ENCODE measurements at places on chromosomes 7 and 10.

GRCh38 chr7:57482-58255, 134.7 kb upstream of the FAM20C start:
- DNase-seq: no peak

DNA sequence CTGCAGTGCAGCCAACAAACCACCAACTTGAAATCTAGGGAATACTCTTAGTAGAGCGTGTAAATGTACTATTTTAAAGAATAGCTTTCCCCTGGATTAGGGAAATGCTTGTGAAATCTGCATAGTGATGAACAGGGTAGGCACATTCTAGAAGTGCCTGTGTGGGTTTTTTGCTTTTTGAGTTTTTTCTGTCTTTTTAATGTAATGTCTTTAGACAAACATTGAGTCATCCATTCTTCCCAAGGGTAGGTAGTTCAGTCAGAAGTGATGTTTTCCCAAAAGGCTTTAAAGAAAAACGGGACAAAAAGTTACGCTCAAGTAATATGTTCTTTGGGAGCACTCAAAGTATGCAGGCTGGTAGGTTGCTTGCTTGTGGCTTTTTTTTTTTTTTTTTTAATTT, 130.0 kb downstream of the AUTS2 start:
- DNase-seq: peak; percentile 4

DNA sequence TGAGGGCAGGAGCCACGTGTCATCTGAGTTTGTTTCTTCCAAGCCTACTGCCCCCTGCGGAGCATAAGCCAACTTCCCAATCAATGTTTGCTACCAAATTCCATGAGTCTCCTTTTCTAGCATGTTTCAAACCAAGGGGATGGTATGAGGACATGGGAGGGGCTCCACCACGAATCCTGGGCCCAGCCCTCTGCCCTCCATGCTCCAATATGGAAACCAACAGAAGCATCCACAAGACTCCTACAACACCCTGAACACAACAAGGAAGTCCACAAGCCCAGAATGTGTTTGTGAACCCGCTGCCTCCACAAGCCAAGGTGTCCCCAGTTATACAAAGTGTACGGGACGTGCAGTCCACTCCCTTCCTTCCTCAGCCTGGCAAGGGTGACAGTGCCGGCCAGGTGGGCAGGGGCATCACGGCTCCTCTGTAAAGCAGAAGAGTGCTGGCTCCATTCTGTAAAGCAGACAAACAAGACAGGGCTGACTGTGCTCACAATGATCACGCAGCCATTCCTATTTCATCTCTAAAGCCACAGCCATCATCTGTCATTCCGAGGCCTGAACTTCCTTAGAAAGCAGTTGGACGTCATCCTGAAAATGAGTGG, 466.1 kb downstream of the PTPRN2 start:
- no peak for DNase-seq

DNA sequence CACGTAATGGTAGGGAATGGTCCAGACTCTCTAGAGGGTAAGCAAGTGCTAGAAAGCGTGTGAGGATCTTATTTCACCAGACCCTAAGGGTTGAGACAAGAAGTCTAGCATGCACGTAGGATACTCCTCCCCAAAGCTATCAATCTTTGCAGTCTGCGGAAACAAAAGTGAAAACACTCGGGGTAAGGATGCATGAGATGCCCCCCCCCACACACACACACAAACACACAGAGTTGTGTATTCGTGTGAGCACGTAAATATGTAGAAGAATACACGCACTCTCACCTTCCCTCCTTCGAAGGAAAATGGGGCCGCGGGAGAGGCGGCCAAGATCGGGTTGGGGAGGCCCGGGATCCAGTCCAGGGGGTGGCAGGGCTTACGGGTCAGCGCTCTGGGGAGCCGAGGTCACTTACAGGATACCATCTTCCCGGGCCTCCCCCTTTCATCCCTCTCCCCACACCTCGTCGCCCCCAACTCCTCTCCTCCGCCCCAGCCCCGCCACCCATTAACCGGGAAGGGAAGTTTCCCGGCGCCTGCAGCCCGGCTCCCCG, 455 bp downstream of the CUL2 start:
- DNase-seq: peak; percentile 49

GRCh38 chr7:29146888-29147609, 712 bp upstream of the CPVL start:
- no peak for DNase-seq

DNA sequence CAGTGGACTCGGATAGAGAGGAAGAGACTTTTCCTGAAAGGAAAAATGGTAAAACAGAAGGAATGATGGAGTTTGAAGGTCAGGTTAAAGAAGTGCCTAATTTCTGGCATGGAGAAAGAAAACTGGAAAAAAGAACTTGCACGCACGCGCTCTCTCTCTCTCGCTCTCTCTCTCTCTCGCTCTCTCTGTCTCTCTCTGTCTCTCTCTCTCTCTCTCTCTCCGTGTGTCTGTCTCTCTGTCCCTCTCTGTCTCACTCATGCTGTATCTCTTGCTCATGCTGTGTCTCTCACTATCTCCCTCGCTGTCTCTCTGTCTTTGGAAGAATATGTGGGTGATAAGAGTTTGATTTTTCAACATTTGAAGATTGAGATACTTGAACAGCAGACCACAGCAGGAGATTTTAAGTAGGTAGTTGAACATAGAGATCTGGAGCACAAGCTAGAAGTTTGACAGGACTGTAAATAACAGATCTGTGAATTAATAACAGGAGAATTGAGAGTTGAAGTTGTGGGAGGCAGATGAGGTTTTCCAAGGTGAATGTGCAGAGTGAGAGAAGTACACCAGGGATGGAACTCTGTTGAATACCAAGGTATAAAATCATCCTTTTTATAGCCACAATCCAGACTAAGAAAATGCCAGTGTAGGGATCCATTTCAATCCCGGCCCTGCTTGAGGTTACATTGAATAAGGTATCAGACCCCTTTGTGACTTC, 33.1 kb downstream of the ADD3 start:
- no peak for DNase-seq

GRCh38 chr7:32034052-32034451, 36.2 kb downstream of the PDE1C start:
- DNase-seq: no peak

DNA sequence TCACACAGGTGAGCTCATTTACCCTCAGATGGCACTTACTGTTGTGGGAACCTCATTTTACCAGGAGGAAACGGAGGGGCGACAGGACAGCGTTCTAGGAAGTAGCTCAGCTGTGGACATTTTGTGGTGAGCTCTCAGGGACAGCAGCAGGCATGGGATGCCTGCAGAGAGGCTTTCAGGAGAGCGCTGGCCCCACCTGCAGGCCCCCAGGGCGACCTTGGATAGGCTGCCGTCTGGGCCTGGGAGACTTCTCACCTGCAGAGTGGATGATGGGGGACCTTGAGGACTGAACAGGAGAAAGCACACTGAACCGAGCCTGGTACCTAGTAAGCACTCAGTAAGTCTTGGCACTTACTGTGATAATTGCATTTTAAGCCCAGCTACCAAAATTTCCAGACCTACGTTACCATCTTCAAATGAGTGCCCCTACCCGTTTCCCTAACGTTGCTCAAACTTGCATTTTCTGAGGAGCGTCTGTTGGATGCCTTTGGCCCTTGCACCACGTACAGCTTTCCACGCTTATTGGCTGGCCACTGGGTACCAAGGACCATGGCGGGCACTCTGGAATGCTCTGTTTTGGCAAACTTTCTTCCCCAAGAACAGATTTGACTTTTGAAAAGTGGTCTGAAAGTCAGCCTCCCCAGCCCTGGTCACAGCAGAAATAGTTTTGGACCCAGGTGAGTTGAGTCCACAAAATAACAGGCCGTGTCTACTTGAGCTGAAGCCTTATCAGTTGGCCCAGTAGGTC, 223.4 kb downstream of the EBF3 start:
- DNase-seq: no peak

DNA sequence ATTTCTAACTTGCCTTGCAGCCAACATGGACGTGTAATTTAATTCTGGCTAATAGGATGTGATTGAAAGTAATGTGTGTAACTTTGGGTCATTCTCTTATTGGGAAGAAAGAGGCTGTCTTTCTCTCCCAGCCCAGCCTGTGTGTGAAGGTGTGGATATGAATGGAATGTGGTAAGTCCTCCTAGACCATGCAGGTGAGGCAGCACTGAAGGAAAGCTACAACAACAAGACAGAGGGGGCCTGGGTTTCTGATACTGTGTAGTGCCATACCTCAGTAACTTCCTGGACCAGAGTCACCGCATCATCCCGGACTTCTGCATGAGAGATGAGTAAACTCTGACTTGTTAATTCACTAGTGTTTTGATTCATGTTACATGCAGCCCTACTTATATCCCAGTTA, 237.0 kb downstream of the EXOC4 start:
- DNase-seq: no peak

DNA sequence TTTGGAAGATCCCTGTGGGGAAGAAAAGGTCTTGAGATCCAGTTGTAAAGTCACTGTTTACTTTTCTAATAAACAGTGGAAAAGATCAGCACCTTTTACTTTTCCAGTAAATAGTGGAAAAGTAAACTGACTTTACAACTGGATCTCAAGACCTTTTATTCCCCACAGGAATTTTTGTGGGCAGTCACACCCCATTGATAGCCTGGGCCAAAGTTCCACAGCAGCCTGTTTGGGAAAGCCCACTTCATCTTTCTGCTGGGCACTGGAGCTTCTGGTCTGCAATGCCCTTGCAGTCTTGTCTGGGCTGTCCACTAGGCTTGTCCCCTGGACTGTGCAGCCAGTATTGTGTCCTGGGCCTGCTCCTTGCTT, 50.2 kb downstream of the ADCY1 start:
- no peak for DNase-seq

DNA sequence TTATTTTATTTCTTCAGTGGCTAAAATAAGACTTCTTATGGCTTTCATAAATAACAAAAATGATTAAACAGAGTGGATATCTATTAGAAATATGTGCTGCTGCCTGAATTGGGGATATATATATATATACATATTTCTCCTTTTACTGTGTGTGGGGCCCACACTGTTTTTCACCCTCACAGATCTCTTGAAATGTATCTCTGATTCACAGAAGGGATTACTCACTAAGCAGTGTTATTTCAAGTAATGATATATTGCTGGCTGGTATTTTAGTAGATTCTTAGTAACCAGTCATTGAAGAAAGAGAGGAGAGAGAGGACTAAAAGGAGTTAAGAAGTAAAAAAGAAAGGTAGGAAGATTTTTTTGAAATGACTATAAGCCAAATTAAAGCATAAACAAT, 308.6 kb upstream of the NRP1 start:
- DNase-seq: peak; percentile 76

GRCh38 chr7:105578496-105578895, 2.8 kb downstream of the EFCAB10 start:
- DNase-seq: no peak

DNA sequence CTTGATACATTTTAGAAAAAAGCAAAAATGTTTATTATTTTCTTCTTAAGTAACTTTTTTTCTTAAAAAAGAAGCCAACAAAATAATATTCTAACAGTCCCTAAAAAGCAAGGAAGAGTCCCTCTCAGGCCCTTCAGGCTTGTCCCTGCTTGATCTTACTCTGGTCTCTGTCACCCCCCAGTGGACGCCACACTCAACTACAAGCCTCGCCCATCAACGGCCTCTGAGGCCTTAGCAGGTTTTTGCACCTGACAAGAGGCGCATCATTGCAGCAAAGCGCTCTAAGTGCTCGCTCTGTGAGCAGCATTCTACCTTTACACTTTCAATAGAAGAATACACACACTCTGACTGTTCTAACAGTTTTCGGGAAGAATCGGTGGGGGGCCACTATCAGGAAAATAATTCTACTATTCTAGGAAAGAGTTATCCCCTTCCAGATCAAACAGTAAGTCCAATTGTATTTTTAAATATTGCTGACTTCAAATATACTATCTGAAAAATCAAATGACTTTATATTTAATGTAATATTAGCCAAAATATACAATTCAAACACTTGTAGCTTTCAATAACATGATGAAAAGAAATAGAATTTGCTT, 139.2 kb downstream of the USP6NL start:
- DNase-seq: peak; percentile 58

DNA sequence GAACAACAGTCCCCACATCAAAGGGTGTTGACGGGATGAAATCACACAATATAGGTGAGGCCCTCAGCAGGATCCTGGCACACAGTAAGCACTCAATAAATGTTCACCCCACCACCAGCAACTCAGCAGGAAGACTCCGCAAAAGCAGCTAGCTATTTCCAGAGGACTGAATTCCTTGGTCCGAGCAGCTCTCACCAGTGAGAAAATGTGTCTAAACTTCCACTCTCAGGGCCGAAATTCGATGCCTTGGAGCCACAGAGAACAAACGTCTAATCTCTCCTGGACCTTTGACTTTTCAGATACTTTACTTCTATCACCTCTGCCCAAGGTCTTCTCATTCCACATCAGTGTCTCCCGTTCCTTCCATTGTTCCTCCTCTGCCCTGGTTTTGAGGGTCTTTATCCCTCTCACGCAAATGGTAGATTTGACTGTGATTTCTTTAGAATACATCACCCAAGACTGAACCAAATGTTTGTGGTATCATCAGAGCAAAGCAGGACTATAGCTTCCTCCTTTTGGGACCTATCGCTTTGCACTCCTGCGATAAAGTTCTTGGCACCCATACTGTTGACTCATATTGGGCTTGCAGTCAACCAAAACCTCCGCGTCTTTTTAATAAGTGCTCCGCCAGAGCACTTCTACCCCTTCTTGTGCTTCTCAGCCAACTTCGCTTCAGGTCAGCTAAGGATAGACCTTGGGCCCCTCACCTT, 903 bp upstream of the NT5C2 start:
- peak; percentile 30 for DNase-seq

DNA sequence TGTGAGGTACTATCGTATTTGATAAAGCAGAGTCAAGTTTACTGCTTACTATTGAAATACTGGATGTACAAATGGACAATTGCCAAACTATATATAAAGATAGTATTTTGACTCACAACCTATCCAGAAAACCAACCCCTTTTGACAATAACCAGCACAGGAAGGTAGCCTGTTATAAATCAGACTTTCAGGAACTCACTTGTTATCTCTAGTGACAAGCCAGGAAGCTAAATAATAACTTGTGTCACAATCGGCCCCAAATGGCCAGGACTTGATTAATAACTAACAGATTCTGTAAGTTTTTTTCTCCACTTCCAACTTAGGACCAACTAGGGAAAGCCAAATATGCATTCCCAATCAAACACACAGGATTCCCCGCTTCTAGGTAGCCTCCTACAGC, 38.8 kb upstream of the SLC35G1 start:
- no peak for DNase-seq

DNA sequence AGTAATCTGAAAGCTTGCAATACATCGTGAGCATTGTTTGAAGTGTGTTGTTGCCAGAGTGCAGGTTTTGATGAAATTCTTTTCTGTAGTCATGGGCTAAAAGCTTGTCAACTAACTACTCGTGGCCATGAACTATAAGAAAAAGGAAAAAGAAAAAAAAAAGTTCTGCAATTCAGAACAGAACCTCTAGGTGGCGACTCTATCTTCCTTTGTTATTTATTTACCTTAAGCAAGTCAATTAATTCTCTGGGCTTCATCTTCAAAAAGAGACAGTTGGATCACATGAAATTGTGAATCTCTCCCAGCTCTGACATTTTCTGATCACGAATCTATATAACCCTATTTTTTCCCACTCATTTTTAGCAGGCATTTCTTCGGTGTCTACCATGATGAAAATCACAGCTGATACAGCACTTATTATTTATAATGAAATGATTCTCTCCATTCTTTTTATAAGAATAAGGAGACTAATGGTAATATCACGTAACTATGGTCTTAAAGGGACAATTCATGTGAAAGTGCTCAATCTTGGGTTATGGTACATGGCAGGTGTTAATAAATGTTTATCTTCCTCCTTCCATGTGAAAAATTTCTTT, 18.8 kb downstream of the TMEM196 start:
- DNase-seq: peak; percentile 28

- DNase-seq: no peak
Observed at GRCh38 chr10:43318456-43318855, 51.6 kb upstream of the RASGEF1A start.
